ENCODE measurements at places on chromosomes 5 and 9.
A peak's percentile ranks its signal among the peaks of the same experiment; 100 is the strongest.

GRCh38 chr9:76703270-76703669 lies 61.0 kb upstream of the PCA3 start:
- DNase-seq: peak; percentile 68

GRCh38 chr9:137029058-137029936 lies 1.3 kb upstream of the ABCA2 start:
- DNase-seq: peak; percentile 92

GRCh38 chr9:7210854-7211637 lies 453.3 kb downstream of the KDM4C start:
- no peak for DNase-seq

DNA sequence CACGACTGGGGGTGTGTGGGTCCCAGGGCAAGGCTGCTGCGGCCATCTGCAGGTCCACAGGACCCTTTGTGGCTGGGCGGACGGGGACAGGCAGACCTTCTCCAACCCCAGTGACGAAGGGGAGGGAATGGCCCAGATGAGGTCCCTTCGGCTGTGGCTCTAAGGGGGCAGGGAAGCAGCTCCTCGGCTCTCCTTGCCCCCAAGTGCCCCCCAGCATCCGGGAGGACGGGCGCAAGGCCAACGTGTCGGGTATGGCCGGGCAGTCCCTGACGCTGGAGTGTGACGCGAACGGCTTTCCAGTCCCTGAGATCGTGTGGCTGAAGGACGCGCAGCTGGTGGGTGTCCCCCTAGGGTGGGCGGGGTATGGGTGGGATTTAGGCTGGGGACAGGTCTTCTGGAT lies 82.8 kb downstream of the HMCN2 start:
- no peak for DNase-seq

DNA sequence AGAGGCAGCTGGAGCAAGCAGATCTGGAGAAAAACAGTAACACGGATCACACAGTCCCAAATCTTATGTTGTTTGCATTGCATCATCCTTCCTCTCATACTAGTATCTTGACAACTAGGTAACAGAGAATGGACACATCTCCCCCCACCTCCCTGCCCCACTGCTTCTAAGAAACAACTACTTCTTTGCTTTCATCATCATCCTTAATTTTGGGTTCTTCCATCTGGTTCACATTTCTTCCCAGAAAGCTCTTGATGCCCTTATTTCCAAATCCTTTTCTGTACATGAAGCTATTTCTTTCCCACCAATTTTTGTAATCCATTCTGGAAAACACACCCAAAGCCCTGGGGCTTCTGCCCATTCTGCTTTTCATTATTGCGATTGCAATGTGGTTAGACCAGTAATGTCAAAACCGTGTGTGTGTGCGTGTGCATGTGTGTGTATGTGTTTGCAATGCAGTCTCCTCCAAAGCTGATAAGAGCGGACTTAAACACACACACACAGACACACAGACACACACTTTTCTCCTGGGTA lies 254.7 kb upstream of the SLC30A5 start:
- no peak for DNase-seq

- peak; percentile 30 for DNase-seq
Observed at GRCh38 chr5:127906562-127907204, 176.9 kb upstream of the SLC12A2 start.

- DNase-seq: no peak
Observed at GRCh38 chr9:34773306-34773910, 63.5 kb upstream of the CCL21 start.

- no peak for DNase-seq
Observed at GRCh38 chr5:15472116-15472515, 27.9 kb upstream of the FBXL7 start.

DNA sequence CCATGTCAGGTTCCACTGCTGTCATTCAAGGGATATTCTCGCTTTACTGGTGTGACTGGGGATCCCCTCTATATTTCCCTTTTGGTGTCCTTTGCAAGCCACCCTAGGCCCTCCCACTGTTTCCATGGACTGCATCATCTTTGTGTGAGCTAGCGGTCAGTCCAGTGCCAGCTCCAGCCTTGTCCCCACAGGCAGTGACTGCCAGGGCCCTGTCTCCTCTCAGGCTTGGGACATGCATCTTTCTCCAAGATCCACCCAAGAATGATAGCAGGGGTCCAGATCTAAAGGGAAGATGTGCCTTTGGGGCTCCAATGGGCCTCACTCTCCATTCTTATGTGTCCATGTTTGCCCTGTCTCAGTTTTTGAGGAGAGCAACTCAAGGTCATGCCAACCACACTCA lies 37.8 kb upstream of the NXNL2 start:
- DNase-seq: no peak

GRCh38 chr5:66720780-66721179 lies 124.6 kb downstream of the MAST4 start:
- no peak for DNase-seq

GRCh38 chr5:56513141-56513540 lies 280.0 kb upstream of the ANKRD55 start:
- DNase-seq: no peak

DNA sequence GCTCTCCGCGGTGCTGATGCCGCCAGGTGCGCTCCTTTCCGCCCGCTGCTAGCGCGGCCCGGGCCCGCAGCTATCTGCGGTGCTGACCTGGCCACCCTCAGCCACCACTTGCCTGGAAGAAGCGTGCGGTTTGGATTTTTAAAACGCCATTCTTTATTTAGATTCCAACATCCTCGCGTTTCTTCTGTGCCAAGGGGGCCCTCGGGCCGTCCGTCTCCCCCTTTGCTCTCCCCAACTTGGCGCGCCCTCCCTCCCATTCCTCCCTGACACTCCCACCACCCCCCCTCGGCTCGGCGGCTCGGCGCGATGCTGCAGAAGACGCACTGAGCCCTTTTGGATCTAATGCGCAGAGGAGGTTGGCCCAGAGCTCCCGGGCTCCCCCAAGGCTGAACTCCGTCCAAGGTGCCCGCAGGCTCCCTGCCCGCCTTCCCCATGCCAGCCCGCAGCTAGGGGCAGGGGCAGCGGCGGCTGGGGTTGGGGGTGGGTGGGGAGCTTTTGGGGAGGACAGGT lies at the start of gene BARHL1:
TSS of gene BARHL1 (plus strand) at position 331 of the 510 bp plus-strand sequence. CDS start 192 bp downstream, outside the sequence.
- DNase-seq: no peak

DNA sequence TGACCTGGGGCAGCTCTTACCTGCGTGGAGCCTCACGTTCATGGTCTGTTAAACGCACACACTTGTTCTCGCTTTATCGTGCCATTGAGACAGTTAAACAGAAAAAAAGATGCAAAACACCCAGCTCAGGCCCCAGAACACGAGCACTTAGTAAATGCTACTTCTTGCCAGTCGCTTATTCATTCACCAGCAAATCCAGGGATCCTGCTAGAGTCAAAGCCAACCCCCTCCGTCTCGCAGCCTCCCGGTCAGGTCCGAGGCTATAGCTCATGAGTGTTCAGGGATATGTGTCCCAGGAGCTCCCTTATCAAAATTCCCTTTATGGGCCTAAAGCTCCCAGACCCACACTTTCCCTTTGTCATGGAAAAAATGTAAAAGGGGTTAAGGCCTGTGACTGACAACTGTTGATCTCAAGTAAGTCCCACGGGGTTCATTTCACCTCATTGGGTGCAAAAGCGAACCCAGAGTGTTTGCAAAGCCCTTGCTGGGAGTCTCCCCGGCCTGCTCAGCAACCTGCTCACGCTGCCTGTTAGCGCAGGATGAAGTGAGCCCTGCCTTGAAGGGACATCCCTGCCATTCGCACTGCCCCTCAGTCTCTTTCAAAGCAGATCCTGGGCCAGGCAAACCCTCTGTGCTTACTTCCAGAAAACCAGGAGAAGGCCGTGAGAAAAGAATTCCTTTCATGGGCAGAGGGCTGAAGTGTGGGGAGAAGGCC lies 40.7 kb downstream of the HRH2 start:
- no peak for DNase-seq

GRCh38 chr9:134592018-134592818 lies 49.4 kb upstream of the COL5A1 start:
- DNase-seq: peak; percentile 36

DNA sequence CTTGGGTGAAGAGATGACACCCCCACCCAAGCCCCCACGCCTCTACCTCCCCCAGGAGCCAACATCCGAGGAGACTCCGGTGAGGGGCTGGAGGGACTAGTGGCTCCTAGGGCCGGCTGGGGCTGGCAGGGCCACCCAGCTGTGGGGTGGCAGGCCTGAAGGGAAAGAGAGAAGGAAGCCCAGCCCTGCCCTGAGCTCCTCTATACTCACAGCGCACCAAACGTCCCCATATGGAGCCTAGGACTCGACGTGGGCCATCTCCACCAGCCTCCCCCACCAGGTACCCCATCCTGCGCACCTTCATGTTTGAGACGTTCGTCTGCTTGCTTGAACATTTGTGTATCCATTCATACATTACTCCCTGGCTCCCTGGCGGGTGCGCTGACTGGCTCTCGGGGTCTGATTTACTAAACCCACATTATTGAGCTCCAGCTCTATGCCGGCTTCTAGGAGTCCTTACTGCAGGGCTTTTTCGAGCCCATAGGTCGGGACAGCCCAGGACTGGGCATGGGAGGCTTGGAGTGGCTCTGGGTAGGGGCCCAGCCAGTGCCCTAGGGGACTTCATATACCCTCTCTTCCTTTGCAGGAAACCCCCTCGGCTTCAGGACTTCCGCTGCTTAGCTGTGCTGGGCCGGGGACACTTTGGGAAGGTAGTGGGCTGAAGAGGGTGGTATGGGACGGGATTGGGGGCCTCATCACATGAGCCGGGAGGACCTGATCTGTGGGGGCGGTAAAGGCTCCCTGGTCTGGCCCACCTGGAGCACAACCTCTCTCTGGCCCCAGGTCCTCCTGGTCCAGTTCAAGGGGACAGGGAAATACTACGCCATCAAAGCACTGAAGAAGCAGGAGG lies 9.1 kb downstream of the ZDHHC12 start:
- no peak for DNase-seq

DNA sequence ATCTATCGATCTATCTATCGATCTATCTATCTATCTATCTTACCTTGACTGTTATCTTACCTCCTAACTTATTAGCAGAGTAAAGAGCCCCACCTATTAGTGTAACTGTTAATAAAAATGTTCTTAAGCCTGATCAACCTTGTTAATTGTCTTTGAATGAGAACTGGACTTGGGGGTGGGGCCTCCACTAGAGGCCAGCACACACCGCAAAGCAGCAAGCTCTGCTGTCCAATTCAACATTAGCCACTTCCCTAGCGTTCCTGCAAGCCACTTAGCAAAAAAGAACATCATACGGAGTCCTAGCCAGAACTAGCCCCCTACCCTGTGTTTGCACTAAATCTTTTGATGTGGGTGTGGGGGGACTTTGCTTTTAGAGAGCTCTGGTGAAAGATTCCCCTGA lies 515.8 kb downstream of the KDM4C start:
- DNase-seq: no peak

DNA sequence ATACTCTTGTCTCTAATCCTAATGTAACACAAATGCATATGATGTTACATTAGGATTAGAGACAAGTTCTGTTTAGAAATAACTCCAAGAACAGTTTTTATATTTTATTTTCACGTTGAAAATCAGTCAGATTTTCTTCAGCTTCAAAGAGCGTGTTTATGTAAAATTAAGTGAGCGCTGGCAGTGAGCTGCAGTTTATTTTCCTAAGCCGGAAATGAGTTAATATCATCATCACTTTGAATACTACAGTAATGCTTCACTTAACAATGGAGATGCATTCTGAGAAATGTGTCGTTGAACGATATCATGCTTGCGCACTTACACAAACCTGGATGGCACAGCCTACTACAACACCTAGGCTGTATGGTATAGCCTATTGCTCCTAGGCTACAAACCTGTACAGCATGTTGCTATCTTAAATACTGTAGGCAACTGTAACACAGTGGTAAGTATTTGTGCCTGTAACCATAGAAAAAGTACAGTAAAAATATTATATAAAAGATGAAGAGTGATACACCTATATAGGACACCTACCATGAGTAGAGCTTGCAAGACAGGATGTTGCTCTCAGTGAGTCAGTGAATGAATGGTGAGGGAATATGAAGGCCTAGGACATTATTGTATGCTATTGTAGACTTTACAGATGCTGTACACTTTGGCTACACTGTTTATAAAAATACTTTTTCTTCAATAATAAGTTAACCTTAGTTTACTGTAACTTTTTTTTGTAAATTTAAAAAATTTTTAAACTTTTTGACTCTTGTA lies 65.9 kb upstream of the C5orf46 start:
- DNase-seq: no peak

DNA sequence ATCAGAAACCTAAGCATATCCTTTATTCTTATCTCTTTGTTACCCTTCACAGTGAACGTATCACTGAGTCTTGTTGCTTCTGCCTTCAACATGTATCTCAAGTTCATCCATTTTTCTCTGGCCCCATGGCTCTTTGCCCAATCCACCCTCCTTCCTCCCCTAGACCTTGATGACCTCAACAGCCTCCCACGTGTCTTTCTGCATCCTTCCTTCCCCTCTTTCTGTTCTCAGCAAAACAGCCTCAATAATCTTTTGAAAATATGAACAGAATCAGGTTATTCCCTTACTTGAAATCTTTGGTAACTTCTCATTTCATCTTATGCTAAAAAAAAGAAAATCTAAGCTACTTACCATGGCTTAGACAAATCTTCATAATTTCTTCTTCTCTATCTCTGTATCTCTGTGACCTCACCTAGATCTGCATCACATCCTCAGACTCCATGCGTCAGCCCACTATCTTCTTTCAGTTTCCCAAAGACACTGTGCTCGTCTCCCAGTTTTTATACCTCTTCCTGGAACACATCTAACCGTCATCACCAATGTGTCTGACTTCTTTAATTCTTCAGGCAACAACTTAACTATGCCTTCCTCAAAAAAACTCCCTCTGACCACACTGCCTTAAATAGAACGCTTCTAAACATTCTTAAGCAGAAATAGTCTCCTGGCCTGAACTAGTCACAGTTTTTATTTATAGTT lies 208.0 kb downstream of the PARP8 start:
- DNase-seq: no peak

GRCh38 chr9:2628919-2629318 lies 7.3 kb downstream of the VLDLR start:
- no peak for DNase-seq

GRCh38 chr5:77210964-77211690 lies 647 bp downstream of the PDE8B start:
- DNase-seq: peak; percentile 57

DNA sequence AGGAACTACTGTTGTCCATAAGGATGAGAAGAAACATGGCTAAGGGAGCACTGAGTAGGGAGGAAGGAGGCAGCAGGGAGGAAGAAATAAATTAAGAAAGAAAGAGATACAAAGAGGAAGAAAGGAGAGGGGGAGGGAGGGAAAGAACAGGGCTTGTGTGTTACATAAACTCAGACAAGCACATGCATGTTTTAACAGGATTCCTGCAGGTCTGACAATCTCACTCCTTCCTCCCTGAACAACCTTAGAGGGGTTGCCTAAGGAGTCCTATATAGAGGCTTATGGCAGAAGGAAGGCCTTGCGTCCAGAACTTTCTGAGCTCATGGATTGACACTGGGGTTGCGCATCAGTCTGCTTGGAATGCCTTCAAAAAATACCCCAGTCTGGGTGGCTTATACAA lies 4.2 kb upstream of the KCNIP1 start:
- no peak for DNase-seq

- DNase-seq: peak; percentile 63
Observed at GRCh38 chr5:100777680-100778300, 125.3 kb downstream of the ST8SIA4 start.

DNA sequence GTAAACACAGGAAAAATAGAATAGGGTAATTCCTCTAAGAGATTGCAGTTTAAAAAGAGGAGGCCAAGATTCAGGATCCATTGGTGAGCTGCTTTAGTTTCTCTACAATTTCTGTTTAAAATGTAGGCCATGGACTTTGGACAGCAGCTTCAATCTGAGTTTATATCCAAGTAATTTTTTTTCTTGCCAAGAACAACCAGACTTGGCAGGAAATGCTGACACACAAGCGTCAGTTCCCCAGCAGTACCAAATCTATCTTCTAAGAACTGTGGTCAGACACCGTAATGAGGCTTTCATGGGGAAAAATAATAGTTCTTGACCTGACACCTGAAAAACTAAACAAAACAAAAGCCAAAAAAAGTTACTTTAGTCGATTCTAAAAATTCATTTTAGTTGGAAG lies 528.8 kb downstream of the CSNK1G3 start:
- no peak for DNase-seq
